GM23338 (cell line): ENCODE measurements at places on chromosomes 5 and 9.

- no peak for DNase-seq
Observed at GRCh38 chr5:36478646-36479317, 127.6 kb upstream of the SLC1A3 start.

DNA sequence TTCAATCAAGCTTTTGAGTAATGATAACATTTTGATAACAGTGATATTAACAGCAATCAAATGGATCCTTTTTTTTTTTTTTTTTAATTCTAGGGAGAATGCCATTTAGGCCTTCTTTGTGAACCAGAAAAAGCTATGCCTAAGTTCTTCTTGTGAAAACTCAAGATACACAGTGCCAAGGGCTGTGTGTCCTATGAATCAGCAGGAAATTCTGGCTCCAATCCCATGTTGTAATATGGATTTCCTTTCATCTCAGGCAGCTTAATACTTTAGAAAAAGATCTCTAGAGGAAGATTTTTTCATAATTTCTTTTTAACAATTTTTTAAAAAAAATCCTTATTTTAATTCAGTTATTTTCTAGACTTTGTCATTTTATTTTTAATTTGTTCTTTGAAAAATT, 96.1 kb downstream of the NUDT12 start:
- DNase-seq: no peak

- DNase-seq: no peak
Observed at GRCh38 chr5:173742432-173742816, 126.0 kb upstream of the BOD1 start.

DNA sequence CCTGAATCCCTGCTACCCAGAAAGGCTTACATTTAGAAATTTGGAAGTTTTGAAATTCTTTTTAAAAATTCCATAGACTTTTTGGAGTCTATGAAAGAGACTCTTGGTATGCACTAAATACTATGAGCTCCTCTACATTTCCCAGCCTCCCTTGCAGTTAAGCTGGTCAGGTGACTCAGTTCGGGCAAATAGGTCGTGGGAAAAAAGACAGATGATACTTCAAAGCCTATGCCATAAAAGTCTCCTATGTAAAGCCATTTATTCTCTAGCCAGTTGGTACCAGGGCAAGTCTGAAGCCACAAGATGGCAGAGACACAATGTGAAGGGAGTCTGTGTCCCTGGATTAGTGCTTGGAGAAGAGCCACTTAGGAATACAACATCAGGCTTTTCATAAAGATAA, 101.8 kb downstream of the BOD1 start:
- DNase-seq: no peak

DNA sequence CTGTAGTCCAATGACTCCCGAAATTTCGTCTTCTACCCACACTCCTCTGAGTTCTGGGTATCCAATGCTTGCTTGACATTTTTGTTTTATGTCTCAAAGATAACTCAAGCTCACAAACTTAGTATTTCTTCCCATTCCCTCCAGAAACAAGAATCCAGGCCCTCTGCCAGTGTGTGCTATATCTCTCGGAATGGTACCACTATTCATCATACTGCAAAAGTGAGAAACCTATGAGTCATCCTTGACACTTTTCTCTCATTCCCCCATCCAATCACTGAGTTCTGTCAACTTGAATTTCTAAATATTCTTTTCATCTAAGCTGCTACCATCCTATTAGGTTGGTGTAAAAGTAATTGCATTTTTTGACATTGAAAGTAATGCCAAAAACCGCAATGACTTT, 9.8 kb downstream of the SLC12A2 start:
- DNase-seq: no peak

- no peak for DNase-seq
Observed at GRCh38 chr5:27021471-27021870, 16.9 kb downstream of the CDH9 start.

DNA sequence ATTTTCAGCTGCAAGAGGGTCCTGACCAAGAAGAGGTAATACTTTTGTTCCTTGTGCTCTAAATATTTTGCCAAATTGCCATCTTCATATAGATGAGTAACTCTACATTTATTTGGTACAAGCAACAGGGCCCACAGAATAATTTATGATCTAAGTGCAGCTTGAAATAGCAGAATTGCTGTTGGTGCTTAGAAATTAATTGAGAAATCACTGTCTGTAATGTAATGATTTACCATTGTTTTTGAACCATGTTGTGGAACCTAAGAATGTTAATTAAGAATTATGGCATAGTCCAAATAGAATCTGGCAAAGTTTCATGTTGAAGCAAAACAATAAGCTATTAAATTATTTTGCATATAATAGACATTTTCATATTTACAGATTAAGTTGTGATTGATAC, 44.8 kb upstream of the NUDT12 start:
- no peak for DNase-seq
